ENCODE measurements at places on chromosomes 7 and 10.
A peak's percentile ranks its signal among the peaks of the same experiment; 100 is the strongest.

DNA sequence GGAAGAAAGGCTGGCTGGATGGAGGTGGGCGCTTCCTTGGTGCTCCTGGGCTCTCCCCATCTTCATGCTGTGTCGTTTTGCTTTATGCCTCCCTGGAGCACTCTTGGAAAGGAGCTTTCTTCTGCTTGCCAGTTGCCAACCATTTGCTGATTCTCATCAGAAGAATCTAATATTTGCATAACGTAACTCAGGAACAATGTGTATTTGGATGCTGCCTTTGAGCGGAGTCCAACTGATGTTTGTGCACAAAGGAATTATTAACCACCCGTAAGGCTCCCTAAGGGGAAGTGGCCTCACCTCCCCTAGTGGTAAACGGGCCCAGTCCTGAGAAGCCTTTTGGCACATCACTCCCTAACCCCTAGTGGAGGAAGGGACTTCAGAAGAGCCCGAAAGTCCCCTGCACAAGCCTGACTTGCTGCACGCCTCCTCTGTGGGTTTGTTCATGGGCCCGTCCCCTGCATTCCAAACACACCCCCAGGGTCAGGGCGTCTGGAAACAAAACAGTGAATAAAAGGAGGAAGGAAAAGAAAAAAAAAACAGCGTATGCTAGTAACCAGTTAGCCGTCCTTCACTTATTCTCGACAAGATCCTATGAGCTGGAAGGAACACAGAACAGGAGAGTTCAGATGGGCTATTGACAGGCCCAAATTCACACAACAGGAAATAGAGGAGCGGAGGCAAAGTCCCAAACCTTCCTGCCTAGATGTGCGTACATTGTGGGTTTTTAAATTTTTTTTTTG lies 602.2 kb downstream of the LRMDA start:
- peak; percentile 80 for DNase-seq

DNA sequence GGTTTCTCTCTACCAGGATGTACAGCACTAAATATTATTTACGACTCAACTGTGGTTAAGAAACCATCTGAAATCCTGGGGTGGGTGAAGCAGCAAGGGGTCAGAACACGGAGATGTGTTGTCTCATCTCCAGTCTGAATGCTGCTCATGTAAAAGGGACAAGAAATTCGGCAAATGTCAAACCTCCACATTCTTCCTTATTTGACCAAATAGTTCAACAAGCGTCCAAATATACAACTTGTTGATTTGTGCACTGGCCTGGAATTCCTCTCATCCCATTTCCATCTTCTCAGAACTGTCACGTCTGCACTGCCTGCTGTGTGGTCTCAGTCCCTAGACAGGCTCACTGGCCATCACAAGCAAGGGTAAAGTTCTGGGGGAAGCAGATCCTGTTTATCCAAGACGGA lies 520.0 kb downstream of the PARD3 start:
- DNase-seq, result peak; percentile 72

- no peak for DNase-seq
Measured at GRCh38 chr10:78173360-78174015, 139.8 kb downstream of the RPS24 start.

- DNase-seq, result peak; percentile 76
Measured at GRCh38 chr10:14530465-14530864, 199.7 kb upstream of the FRMD4A start.

DNA sequence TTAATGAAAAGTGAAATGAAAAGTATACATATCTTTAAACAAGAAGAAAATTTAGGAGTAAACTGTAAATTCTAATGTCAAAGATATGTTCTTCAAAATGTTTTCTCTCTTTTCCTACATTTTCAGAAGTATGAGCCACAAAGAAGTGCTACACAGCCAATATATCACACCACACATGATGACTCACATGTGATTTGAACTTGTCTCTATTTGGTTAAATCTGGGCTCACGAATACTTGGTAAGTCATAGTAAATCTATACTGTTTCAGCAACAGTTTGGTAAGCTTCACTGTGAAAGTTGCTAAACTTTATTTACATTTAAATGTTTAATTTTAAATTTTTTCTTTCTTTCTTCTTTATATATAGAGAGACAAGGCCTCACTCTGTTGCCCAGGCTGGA lies 380.6 kb upstream of the IGFBP3 start:
- DNase-seq, result peak; percentile 64

DNA sequence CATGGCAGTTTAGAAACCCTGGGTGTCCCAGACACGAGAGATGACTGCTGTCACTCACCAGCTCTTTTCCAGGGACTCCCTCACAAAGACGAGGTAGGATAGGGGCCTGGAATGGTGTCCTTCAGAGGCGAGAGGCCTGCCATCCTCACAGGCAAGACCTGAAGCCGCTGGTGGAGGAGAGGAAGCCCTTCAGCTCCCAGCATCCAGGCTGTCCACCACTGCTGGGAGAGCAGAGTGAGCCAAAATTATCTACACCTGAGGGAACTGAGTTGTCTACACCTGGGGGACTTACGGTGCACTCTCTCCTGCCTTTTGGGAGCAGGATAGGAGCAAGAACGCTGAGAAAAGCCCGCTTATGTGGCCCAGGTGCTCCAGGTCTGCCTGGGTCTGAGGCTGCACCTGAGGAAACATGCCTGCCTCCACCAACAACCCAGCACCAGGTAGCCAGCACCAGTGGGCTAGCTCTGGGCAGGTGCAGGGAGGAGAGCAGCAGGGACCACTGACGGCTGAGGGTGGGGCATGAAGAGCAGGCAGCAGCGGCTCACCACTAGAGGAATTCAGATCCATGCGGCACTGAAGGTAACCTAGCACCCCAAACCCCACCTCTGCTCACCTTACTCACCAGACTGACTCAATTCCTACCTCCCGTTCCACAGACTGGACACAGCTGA lies 357.2 kb downstream of the SH2D4B start:
- no peak for DNase-seq

DNA sequence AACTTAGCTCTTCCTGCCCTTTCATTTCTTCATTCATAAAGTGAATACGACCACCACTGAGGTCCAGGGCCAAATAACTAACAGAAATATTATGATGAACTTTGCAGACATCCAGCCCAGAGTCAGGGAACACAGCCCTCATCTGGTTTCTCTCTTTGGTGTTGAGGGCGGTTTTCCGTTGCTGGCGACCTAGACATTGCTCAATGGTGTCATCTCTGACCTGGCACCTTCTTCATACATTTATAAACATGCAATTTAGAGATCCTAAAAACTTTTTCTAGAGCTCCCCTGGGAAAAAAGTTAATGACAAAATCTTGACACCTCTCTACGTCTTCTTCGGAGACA lies 324 bp upstream of the TET1 start:
- DNase-seq, result no peak

- DNase-seq, result no peak
Measured at GRCh38 chr10:124035306-124035927, 58.0 kb downstream of the CHST15 start.

DNA sequence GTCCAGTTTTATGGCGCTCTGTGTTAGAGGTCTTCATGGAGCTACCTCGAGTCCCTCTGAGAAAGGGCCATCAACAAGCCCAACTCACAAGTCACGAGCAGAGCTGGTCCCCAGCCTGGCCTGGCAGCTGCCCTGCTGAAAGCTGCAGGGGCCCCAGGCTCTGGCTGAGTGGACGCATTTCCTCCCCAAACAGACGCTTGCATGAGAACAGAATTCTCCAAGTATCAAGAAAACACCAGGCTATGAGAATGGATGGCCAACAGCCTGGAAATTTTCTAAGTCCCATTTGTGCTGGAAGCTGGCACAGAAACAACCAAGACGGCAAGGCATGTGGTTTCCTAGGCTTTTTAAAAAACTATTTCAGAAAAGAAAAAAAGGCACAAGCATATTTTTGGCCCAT lies 114.8 kb downstream of the FAM53B start:
- no peak for DNase-seq

GRCh38 chr10:17225808-17226207 lies 2.2 kb upstream of the VIM start:
- no peak for DNase-seq

DNA sequence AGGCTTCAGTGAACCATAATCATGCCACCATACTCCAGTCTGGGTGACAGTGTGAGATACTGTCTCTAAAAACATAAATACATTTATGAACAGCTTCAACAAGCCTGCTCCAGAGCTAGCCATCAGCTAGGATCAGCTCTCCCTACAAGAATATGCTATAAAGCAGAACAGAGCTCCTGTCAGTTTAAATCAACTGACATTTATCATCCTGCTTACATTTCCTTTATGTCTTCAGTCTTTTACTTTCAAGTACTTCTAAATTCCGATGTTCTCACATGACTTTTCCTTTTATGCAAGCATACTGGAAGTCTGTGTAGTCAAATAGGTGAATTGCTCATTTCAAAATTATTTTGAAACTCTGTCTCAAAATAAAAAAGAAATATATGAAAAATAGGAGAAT lies 64.6 kb downstream of the COA1 start:
- no peak for DNase-seq

- no peak for DNase-seq
Measured at GRCh38 chr7:71497256-71497946, 365.5 kb downstream of the GALNT17 start.

GRCh38 chr10:110354322-110354766 lies 49.6 kb upstream of the SMNDC1 start:
- DNase-seq, result peak; percentile 83

DNA sequence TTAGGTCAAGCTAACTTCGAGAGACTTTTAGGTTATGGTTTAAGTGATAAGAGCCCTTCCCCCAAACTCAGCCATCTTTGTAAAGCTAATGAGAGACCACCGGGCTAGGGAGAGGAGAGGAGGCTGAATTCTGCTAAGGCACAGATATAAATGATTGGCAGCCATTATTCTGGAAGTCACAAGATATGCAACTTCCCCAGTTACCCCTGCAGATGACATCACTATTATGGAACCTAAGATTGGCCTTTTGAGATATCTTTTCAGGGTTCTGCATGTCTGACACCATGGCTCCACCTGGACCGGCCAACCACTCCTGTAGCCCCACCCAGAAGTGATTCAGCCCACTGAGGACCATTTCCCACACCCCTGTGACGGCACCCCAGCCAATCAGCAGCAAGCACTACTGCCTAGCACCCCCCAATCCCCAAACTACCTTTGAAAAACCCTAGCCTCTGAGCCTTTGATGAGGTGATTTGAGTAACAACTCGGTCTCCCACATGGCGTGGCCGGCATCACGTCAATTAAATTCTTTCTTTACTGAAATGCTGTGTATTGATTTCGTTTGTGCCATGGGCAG lies 14.4 kb downstream of the VIPR2 start:
- DNase-seq, result no peak

- DNase-seq, result no peak
Measured at GRCh38 chr10:49111320-49111698, 4.0 kb downstream of the VSTM4 start.

Data from fibroblast of skin of back (primary cell).